ENCODE measurements at places on chromosomes 2 and 18. TPM values are rescaled to one million over a fixed set of nuclear protein-coding genes. Genes with fewer than 3 reads are reported as not detected.

HRH4 gene
- total RNA-seq, result 0.17 TPM

TMEM198 gene
- 1.7 TPM for total RNA-seq

CD302 gene
- 19.9 TPM for total RNA-seq

UGT1A5 gene
- not detected for total RNA-seq

VWA3B gene
- not detected for total RNA-seq

INSIG2 gene
- 12.0 TPM for total RNA-seq

NAT8 gene
- total RNA-seq, result not detected

HOXD1 gene
- not detected for total RNA-seq

ABCB6 gene
- 28.2 TPM for total RNA-seq

PRKAG3 gene
- total RNA-seq, result 0.12 TPM

KCNK3 gene
- 2.8 TPM for total RNA-seq

IL36G gene
- not detected for total RNA-seq

TMEFF2 gene
- total RNA-seq, result 0.10 TPM

GPR148 gene
- total RNA-seq, result not detected

LTBP1 gene
- total RNA-seq, result 72.5 TPM

SCN3A gene
- 0.84 TPM for total RNA-seq

TUBA3E gene
- total RNA-seq, result 60.2 TPM

SP110 gene
- total RNA-seq, result 10.6 TPM

ST8SIA5 gene
- total RNA-seq, result 5.4 TPM

TCF23 gene
- total RNA-seq, result 0.10 TPM

UGT1A6 gene
- not detected for total RNA-seq

INHBB gene
- 2.8 TPM for total RNA-seq

PDE11A gene
- total RNA-seq, result 4.4 TPM

TNFAIP6 gene
- 2.4 TPM for total RNA-seq

FOXI3 gene
- total RNA-seq, result not detected

SCG2 gene
- total RNA-seq, result not detected

ACTR2 gene
- 109 TPM for total RNA-seq

CLEC4F gene
- total RNA-seq, result 0.25 TPM

LYG2 gene
- total RNA-seq, result not detected

ZNF804A gene
- total RNA-seq, result 0.07 TPM
